ENCODE measurements at places on chromosomes 13 and 19.

DNA sequence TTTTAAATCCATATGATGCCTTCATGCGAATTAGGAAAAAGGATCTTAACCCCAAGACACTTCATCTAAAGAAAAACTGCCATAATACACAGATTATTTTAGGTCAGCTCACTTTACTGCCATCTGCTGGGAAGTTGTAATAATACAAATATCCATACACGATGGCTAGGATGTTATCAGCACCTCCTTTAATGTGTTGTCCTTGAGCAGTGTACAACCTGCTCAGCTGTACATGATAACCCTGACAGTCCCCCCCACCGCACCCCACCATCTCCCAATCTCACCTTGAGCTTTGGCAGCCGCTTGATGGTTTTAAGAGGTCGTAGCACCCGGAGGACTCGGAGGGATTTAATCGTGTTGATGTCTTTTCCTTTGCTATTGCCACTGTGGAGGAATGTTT is 112.2 kb downstream of the IER2 start:
- DNase-seq = no peak

DNA sequence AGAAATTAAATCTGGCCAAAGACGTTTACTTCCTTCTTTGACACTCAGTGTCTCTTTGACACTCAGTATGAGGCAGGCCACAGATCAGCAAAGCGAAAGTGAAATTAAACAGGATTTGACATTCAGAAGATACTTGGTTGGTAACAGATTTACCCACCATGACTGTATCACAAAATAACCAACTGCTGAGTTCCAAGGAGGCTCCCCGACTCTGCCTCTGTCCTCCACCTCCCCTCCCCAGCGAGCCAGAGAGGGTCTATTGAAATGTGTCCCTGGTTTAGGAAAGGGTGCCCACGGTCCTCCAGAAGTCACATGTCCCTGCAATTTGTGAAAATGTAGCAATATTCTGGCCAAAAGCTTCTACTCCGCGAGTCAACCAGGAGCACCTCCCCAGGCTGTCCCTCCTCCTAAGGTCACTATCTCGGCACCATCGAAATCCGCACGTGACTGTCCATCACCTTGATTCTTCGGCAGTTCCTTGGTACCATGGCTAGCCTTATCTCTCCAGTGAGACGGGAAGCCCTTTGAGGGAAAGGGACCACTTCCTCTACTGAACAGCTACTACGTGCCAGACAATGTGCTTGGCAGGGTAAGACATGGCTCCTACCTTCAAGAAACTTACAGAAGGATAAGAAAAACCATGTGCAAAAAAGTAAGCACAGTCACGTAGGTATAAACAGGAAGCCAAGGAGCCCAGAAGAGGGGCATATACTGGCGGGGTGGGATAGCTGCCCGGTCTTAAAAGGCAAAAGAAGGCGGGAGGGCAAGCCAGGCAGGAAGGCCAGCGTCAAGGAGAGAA is 1.5 kb downstream of the N4BP2L1 start:
- DNase-seq = no peak

DNA sequence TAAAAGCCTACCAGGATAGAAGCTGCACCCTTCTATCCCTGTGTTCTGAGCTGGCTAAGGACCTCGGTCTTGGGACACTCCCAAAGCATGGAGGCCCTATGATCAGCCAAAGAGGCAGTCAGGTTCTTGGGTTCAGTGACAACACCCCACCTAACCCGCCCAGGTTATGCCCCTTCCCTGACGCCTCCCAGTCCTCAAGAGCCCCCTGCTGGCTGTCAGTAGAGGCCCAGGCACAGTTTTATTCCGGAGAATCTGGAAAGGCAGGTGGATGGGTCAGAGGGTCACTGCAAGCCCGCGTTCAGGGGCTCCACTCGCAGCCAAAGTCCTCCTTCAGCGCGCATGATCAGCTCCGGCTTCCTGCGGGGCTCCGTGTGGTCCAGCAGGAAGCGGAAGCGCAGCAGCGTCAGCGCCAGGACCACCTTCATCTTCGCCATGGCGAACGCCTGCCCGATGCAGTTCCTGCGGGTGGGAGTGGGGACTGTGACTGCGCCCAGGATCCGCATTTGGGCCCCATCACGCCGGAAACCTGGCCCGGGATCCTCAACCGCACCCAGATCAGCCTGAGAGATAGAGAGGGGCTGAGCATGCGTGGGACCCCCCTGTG is 22.3 kb downstream of the OR10H3 start:
- no peak for DNase-seq

DNA sequence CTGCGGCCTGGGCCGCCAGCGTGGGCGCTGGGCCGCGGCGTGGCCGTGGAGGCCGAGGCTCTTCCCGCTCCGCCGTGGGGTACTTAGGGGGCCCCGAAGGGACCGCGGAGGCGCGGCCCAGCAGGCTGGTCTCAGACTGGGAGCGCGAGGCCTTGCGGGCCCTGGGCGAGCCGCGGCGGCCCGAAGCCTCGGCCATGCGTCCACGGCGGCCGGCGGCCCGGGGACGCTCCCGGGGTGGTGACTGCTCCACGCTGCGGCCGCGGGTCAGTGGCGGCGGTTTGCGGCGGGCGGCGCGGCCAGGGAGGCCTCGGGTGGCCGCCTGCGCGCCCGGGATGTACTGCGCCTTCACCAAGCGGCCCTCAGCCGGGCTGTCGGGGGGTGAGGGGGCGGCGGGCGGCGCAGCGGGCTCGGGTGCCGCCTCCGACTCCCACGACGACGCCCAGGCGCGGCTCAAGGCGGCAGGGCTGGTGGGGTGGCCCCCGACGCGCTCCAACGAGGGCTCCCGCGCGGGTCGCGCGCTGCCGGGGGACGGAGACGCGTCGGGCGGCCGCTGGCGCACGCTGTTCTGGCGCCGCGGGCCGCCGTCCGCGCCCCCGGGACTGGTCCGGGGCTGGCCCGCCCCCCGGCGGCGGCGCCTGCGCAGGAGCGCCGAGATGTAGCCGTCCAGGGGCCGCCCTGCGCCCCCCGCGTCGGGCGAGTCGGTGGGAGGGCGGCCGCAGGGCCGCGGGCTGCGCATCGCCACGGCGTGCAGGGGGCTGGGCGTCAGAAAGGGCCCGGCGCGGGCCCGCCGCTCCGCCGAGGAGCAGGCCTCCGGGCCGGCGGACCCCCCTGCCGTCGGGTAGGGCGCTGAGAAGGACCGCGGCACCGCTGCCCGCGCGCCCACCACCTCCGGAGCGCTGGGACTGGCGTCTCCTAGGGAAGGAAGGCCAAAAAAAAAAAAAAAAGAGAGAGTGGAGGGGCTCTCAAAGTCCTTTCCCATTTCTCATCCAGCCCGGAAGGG is 11.7 kb downstream of the DACT3 start:
- no peak for DNase-seq

- no peak for DNase-seq
Observed at GRCh38 chr13:84433024-84433423, 550.8 kb upstream of the SLITRK1 start.

- DNase-seq = no peak
Observed at GRCh38 chr13:112670864-112671263, 19.0 kb upstream of the ATP11A start.

- DNase-seq = no peak
Observed at GRCh38 chr19:3034656-3035541, 5.8 kb upstream of the TLE2 start.

GRCh38 chr13:26022538-26023292 is 29.1 kb downstream of the SHISA2 start:
- peak; percentile 56 for DNase-seq
